ENCODE measurements at places on chromosomes 5 and 9.

DNA sequence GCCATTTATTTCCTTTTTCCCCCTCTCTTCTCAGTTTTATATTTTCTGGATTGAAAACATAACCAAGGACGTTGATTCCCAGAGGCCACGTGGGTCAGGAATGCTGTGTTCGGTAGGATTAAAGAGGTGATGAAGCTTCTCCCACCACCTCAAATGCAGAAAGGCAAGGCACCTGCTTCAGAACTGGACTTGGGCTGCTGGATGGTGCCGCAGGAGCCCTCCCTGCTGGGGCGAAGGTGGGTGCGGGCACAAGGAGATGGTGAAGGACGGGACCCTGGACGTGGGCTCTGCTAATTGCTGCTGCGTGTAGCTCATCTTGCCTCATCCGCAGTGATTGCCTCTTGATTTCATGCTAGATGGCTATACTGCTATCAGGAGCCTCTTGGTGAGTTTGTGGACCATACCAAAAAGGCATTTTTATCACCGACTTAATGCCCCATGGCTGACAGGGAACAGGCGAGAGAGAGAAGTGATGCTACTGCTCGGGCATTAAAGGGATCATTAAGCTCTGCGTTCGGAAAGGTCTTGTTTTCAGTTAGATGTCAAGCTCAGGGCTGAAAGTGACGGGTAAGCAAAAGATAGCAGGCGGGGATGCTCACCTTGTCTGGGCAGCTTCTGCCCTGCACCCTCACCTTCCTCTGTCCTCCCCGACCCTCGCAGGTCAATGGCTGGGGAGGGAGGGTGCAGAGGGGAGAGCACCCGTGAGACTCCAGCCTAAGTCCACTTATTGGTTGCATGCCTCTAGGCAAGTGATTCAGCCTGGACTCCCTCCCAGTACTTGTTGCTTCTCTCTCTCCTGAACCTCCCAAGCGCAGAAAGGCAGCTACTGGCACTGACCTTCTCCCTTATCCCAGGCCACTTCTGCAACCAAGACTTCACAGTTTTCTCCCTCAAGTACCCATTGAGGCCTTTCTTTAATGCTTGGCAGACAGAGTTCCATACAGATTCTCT is 71.6 kb upstream of the FSTL4 start:
- no peak for DNase-seq

DNA sequence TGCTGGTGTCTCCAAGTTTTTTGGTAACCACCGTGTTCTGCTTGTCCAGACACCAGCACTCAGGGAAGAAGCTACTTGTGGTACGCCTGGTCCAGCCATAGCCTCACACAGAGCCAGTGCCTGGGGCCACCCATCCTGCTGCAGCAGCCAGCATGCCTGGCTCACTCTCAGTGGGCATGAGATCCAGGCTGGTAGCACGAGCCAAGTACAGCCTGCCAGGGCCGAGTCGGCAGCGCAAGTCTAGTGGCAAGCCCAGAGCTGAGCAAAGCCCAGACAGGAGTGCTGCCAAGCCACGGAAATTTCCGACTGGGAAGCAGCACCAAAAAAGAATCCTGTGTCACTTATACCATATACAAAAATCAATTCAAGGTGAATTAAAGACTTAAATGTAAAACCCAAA is 36.3 kb upstream of the FBXL17 start:
- DNase-seq: peak; percentile 26

GRCh38 chr5:66230551-66230950 is 86.5 kb downstream of the SREK1 start:
- no peak for DNase-seq

GRCh38 chr5:89542736-89543135 is 659.8 kb upstream of the MEF2C start:
- DNase-seq: no peak

DNA sequence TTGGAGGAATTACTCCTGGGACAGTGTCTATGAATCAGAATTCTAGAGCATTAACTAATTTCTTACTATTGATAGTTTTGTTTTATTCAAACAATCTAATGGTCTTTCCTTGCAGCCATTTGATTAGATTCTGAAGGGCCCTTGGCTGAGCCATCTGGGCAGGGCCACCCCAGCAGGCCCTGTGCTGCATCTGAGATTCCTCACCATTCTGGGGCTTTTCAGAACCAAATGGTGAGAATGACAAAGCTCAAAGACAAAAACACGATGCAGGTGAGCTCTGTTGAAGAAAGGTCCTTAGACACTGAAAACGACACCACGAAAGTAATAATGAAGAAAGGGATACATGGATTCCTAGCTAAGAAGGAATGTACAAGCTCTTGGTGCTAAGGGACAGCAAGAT is 321.0 kb upstream of the IRX4 start:
- DNase-seq: no peak

DNA sequence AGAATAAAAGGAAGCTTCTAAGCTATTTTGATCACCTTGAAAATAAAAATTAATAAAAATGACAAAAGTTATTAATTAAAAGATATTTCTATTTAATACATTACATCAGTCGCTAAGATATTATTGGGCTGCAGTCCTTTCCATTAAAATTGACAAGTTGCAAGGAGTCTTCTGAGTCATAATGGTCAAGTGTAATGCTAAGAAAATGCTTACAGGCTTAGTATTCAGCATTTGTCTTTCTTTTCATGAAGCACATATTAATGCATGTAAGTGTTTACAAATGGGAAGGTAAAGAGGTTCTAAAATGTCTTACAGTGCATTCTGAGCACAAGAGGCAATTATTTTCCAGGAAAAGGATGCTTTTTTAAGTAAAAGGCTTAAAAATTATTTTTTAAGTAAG is 17.3 kb downstream of the SPINK9 start:
- no peak for DNase-seq

DNA sequence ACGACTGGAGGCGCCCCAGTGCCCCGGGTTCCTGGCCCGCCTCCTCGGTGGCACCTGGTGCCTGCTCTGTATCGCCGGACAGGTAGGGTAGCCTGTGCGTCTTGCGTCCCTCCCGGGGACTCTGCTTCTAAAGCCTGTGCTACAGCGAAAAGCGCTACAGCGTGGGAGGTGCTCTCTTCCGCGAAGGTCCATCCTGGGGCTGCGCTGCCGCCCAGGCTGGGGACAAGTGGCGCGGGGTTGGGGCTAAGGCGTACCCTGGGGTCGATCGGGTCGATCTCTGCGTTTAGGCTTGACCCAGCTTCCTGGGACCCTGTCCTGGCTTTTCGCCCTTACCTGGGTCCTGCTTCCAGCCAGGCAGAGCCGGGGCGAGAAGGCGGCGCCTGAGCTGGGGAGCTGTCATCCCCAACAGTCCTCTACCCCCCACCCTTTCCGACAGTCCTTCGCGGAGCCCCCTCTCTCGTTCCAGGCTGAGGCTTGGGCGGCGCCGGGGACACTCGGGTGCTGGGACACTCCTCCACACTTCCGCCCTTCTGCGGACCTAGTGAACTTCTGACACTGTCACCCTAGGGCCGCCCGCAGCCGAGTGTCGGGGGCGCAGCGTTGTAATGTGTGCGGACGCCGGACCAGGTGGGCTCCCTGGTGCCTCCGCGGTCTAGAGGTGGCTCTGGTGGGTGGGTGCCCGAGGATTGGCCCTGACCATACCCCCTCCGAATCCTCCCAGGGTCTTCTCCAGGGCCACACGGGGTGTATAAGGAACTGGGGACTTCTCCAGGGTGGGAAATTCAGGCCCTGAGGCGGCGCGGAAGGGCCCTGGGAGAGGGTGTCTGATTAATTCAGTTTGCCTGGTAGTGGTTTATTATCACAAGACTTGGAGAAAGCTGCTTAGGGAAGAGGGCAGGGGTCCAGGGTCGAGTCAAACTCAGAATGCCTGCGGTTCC is 328.2 kb downstream of the SH3GL2 start:
- DNase-seq: no peak

GRCh38 chr5:179599100-179599499 is 24.4 kb downstream of the HNRNPH1 start:
- DNase-seq: no peak

DNA sequence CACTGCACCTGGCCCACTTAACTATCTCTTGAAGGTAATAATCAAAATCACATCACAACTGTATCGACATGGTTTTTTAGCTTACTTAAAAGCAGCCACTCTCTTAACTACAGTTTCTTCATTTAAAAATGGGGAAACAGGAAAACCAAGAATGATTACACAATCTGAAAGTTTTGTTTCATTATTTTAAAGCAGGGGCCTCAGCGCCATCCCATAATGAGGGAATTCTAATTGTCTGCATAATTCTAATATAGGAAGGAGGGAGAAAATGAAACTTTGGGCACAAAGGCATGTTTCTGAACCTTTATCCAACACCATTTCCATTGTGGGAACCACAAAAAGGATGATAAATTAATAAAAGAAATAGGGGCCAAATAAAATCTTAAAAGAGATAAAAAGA is 7.6 kb downstream of the HACD4 start:
- DNase-seq: no peak

- DNase-seq: no peak
Observed at GRCh38 chr9:134189470-134190231, 25.3 kb upstream of the RNU6ATAC start.

DNA sequence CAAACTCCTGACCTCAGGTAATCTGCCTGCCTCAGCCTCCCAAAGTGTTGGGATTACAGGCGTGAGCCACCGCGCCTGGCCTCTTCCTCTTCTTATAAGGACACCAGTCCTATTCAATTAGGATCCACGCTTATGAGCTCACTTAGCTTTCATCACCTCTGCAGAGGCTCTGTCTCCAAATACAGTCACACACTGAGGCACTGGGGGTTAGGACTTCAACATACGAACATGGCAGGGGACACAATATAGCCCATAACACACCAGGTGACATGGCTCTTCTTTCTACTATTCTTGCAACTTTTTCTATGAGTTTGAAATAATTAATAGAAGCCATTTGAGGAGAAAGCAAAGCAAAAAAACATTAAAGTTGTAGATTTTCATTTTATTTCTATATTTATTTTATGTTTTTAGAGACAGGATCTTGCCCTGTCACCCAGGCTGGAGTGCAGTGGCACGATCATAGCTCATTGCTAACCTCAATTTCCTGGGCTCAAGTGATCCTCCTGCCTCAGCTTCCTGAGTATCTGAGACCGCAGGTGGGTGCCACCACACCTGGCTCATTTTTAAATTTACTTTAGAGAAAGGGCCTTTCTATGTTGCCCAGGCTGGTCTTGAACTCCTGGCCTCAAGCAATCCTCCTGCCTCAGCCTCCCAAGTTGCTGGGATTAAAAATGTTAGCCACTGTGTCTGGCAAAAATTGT is 6.0 kb upstream of the PRRT1B start:
- DNase-seq: no peak

GRCh38 chr9:125511789-125512660 is 195.0 kb downstream of the MAPKAP1 start:
- no peak for DNase-seq

DNA sequence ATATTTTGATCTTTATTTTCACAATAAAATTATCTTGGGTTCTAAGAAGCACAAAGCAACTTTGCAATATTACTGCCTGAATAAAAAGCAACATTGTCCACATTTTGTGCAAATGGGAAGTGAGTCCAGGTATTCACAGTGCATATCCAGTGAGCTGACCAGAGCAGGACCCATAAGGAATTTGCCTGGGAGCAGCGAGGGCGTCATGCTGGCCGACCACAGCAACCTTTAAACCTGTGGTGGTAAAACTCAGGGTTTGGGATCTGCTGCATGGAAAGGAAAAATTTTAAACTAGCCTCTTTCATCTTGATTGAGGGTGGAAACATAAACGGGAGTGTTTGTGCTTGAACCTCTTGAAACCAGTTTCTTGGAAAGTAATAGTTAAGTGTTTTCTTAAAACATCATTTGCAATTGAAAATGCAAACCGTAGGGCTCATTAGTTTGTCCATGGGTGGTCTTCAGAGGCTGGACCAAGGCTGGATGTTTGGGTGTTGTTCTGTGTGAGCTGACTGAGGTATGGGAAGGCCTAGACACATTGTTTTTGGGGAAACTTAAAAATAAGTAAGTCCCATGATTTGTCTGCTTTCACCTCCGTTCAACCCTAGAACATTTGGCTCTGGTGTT is 85.0 kb upstream of the ANKH start:
- no peak for DNase-seq

- DNase-seq: no peak
Observed at GRCh38 chr5:160054047-160054446, 45.1 kb downstream of the TTC1 start.

- DNase-seq: no peak
Observed at GRCh38 chr9:38708759-38709158, 11.2 kb downstream of the FAM240B start.

- DNase-seq: no peak
Observed at GRCh38 chr9:89001917-89002540, 10.8 kb downstream of the S1PR3 start.

GRCh38 chr9:16950051-16950450 is 79.6 kb upstream of the BNC2 start:
- DNase-seq: no peak

GRCh38 chr5:138330813-138331448 is 673 bp downstream of the CDC25C start:
- no peak for DNase-seq

GRCh38 chr5:16877267-16877935 is 58.7 kb downstream of the MYO10 start:
- DNase-seq: no peak

GRCh38 chr5:124634741-124635323 is 111.6 kb downstream of the ZNF608 start:
- no peak for DNase-seq

DNA sequence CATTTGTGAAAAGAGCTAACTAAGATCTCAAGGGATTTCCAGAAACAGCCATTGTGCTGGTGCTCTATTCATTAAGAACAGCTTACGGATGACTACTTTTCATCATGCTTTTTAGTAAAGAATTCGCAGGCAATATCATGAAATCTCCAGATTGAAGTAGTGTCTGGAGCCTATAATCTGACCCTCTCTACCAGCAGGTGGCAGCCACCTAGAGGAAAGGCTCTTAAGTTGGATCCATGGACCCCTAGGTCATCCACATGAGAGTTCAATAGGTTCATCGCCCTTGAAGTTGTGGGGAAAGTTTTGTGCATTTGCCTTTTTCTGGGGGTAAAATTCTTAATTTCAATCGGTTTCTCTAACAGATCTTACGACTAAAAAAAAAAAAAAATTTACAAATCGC is 82.3 kb downstream of the SLC1A3 start:
- DNase-seq: no peak

GRCh38 chr5:170393235-170393634 is 4.1 kb upstream of the KCNMB1 start:
- DNase-seq: no peak

- no peak for DNase-seq
Observed at GRCh38 chr9:112295174-112295573, 38.2 kb downstream of the PTBP3 start.

GRCh38 chr5:139848508-139849100 is 53.0 kb downstream of the PSD2 start:
- no peak for DNase-seq
